ENCODE measurements at places on chromosomes 2 and 18.

DNA sequence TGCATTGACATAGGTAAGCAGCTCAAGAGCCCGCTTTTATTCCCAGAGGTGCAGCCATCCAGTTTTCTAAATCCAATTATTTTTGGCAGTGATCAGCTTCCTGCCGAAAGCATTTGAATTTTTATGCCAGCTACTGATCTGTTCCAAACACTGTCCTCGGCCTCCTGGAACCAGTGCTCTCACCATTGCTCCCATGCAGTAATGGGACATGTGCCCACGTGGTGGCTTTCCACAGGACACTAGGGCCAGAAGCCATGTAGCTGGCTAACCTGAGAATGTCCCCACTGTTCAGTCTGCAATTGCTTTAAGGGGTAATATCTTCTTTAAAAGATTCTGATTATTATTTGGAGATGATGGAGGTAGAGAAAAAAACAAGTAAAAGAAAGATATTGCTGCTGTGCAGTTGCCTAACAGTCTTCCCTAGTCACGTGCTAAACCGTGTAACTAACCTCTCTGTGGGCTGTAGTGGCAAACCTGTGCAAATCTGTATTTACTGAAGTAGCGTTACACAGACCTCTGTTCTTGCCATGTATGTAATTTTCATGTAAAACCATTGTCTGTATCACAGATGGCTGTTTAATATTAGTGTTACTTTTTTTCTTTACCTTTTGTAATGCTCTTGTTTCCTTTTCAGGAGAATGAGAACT, 13.0 kb downstream of the GRHL1 start:
- no peak for DNase-seq

DNA sequence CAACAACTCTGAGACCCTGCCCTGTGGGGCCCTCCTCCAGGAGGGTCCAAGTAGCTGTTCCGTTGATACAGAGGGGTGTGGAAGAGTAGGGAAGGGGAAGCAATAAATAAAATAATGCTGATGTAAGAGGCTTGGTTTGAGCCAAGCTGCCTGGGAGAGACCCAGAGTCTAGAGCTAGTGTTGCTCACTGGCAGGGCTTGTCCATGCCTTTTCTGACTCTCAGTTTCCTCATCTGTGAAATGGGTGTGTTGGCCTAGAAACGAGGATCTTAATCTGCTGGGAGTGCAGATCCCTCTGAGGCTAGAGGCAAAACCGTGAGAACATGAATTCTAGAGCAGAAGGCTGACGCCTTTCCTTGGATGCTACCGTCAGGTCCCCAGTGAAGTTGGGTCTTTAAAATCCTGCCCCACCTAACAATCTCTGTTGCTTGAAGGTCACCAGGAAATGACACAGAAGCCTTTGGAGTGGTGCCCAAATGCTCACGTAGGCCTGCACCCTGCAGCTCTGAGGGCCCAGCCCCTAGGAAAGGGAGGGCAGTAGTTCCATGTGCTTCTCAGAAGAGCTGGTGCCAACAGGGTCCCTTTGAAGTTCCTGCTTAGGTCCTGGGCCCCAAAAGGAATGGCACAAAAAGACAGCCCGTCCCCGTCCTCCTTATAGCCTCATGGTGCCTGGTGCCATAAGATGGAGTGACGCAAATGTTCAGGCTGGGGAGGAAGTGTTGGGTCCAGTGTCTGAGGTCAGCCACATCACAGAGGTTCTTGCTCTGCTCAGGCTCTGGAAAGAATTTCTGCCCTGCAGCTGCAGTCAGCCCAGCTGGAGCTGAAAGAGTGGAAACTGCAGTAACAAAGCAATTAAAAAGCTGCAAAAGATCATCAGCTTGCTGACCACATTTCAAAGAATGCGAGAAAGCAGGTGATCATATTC, 73.2 kb upstream of the SMAD2 start:
- DNase-seq = no peak

DNA sequence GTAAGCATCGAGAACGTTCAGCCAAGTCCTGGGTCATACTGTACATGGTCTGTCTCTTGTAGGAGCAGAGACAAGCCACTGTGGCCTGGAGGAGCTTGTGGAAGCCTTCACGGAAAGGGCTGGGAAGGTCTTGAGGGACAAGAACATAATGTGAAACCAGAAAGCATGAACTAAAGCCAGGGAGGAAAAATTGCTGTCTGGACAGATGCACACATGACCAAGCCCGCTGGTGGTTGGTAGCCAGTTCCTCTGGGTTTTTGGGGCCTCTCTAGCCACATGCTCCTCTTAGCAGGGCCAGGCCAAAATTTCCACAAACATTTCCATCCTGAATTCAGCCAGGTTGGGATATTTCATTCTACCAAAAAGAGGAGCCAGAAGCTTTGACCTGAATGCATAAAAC, 196.2 kb upstream of the SIX2 start:
- DNase-seq = no peak

DNA sequence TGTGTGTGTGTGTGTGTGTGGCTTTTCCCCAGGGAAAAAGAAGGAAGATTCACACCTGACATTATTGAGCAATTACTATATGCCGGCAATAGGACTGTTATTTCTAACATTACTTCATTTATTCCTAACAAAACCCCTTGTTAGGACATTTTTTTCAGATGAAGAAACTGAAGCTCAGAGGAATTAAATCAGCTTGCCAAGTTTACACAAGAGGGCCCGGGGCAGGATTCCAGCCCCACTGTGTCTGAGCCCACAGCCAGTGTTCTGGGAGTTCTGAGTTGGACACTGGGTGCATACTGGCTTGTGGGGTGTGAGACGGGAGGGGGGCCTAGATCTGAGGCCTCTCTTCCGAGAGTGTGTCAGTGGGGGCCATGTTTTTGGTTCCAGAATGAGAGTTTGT, 9.9 kb downstream of the TOGARAM2 start:
- DNase-seq = no peak

DNA sequence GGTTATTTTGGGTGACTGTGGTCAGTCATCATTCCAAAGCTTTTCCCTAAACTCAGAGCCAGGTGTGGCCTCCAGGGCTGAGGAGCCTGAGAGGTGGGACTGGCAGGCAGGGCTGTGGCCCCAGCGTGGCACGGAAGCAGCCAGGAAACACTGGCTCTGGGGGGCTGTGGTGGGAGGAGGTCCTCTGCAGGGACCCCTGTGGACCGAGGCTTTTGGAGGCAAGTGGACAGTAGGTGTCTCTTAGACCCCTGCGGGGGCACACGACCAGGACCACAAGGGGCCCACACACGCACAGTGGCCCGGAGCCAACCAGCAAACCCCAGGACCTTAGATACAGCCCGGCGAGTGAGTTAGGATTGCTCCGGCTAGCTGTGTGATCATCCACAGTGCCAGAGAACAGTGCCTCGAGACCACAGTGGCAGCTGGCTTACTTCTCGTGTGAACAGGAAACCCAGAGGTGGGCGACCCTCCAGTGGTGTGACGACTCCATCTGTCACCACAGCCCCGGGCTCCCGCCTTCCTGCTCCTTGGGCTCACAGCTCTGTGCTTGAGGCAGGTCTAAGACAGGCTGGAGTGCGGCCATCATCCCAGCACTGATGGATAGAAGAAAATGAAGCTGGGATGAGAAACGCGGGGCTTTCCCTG, 1.6 kb upstream of the RTP5 start:
- DNase-seq = peak; percentile 45

GRCh38 chr2:96415684-96416083, 80.1 kb downstream of the NCAPH start:
- DNase-seq = no peak

Data from NCI-H2171 (cell line).